ENCODE measurements at places on chromosomes 5 and 9.
A peak's percentile ranks its signal among the peaks of the same experiment; 100 is the strongest.

GRCh38 chr5:13859270-13860065, 85.0 kb downstream of the DNAH5 start:
- no peak for DNase-seq

GRCh38 chr5:123856766-123857165, 344.8 kb downstream of the CSNK1G3 start:
- DNase-seq, result no peak

GRCh38 chr5:4128994-4129393, 533.4 kb downstream of the IRX1 start:
- DNase-seq, result no peak

- DNase-seq, result no peak
Measured at GRCh38 chr5:59893429-59894227, at the start of gene PDE4D. TSS of gene PDE4D (minus strand) at chr5:59893726.

- no peak for DNase-seq
Measured at GRCh38 chr5:84279234-84279633, 105.4 kb downstream of the EDIL3 start.

GRCh38 chr5:126446498-126447224, 23.5 kb downstream of the GRAMD2B start:
- DNase-seq, result no peak

GRCh38 chr5:157533011-157533481, 42.5 kb downstream of the ADAM19 start:
- no peak for DNase-seq

DNA sequence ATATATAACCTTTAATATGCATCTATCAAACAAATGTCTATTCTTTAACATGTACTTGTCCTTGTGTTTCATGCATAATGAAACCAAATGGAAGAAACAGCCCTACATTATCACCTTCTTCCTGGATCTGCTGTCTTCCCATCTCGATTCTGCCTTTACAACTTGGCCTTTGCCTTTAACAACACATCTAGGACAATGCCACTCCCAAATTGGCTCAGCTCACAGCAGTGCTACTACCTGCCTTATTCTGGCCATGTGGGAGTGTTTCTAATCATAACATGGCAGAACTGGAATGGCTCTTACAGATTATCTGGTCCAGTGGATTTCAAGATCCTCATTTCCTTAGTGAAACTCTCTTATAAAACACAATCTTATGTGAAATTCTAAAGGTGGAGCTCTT, 176.5 kb downstream of the CARTPT start:
- DNase-seq, result no peak

DNA sequence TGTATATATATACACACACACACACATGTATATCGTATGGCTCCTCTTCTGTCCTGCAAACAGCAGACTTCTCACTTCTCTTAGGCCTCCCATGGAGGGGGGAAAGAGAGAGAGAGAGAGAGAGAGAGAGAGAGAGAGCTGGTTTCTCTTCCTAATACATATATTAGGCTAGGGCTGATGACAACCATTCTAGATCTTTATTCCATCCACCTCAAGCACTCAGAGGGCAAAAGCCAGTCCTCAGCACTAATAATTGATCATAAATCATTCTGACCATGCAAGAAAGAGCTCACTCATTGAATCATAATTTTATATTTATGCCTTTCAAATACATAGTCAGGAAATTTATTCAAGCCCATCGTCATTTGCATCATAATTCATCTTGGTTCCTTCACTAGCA, 47.0 kb downstream of the CFAP90 start:
- DNase-seq, result no peak

- peak; percentile 44 for DNase-seq
Measured at GRCh38 chr9:120755810-120756434, 37.3 kb downstream of the FBXW2 start.

GRCh38 chr9:22237497-22238363, 208.9 kb upstream of the DMRTA1 start:
- DNase-seq, result no peak

GRCh38 chr5:135229122-135229521, 169.9 kb downstream of the MACROH2A1 start:
- no peak for DNase-seq

DNA sequence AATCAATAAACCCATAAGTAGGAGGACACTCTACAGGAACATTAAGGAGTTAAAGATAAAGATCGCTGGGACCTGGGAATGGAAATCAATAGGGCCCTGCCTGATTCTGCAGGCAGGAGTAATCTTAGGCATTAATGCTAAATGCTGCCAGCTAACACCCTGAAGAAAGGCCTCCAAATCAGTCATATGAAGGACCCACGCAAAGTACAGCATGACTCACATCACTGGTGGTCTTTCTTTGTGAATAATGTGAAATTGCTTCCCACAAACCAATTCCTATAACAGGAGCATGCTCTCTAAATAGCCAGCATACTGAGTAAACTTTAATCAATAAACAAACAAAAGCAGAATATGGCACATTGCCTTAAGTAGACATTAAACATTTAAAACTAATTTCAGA, 172.3 kb downstream of the SEMA5A start:
- no peak for DNase-seq

- no peak for DNase-seq
Measured at GRCh38 chr9:74205056-74205455, 292.1 kb upstream of the RORB start.

DNA sequence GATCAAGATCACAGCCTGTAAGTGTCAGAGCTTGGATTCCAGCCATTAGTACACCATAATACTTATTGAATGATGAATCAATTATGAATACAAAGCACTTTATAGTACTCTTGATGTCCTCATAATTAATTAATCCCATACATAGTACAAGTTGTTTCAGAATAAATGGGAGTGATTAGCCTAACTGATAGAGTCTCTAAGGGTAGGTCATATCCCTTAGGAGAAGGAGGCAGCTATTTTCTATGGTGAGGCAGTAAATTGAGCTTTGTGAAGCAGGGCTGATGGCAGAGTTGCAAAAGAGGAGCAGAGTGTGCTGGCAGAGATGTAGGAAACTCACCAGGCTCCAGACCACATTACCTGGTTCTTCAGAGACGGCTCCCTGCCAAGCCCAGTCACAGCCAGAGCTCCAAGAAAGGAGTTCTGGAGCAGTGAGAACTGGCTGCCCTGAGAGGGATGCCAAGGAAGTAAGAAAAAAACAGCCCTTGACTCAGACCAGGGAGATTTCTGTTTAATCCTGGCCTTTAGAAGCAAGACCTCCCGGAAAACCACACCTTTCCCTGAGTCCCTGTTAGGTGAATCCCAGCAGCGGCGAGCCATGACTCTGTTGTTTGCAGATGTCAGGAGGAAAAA, 112.9 kb downstream of the SH3TC2 start:
- DNase-seq, result no peak

DNA sequence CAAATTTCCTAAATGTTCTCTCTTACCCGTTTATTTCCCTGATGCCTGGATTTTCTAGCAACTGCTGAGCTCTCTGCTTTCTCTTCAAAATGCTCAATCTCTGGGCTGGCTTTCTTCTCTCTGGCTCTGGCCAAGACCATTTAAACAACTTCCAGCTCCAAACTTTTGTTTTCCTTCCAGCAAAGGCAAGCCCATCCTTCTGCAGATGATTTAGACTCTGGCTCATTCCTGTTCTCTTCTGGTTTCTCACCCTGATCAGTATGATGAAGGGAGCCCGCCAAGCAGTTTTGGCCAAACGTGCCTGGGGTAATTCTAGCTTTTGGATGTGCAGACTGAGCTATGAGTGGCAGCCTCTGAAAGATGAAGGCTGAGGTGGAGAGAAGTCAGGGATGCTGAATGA, 78.1 kb downstream of the HSPA4 start:
- no peak for DNase-seq

DNA sequence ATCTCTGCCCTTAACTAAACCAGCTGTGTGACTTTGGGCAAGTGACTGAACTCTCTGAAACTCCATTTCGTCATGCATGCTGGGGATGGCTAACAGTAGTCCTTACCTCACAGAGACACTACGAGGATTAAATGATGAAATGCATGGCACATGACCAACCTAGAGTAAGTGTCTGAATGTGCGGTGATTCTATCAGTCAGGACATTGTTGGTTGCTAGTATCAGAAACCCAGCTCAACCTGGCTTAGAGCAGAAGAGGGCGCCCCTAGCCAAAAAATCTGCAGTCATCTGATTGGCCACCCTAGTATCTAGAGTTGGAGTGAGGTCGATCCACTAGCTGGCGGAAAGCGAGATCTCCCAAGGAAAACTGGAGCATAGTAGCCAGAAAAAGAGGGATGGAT, 25.2 kb downstream of the NEURL1B start:
- DNase-seq, result no peak

DNA sequence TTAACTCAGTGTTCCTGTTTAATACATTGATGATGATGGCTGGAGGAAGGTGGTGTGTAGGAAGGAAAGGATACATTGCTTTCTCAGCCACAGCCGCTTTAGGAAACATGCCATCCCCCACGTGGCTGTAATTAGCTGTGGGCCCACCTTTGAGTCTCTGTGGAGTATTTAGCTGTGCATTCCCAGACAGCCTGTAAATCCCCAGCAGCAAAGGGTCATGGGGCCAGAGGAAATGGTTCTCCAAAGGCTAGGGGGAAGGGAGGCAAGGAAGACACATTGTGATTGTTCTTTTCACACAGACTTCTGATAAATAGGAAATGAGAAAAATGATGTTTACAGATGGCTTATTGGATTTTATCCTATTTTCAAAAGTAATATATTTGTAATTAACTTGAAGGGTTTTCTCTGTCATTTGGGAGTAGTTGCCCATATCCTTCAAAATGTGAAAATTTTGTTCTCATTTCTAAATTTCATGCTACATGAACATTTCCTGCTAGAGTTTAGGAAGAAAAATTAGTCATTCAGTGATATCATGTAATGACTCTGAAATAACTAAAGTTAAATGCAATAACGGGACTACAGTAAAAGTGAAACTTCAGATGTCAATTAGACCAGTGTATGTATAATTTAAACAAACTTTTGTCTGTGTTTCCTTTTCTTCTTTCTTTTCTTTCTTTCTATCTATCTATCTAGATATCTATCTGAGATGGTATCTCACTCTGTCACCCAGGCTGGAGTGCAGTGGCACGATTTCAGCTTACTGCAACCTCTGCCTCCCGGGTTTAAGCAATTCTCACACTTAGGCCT, 24.3 kb upstream of the F2R start:
- DNase-seq, result no peak

GRCh38 chr9:4182831-4183230, 117.0 kb downstream of the GLIS3 start:
- no peak for DNase-seq

GRCh38 chr5:33319841-33320240, 120.9 kb upstream of the TARS1 start:
- DNase-seq, result no peak

GRCh38 chr9:124877021-124877782, 15.3 kb downstream of the ARPC5L start:
- no peak for DNase-seq

- DNase-seq, result no peak
Measured at GRCh38 chr5:51559339-51559738, 176.1 kb downstream of the ISL1 start.

- DNase-seq, result no peak
Measured at GRCh38 chr9:972501-973294, 3.8 kb upstream of the DMRT3 start.

DNA sequence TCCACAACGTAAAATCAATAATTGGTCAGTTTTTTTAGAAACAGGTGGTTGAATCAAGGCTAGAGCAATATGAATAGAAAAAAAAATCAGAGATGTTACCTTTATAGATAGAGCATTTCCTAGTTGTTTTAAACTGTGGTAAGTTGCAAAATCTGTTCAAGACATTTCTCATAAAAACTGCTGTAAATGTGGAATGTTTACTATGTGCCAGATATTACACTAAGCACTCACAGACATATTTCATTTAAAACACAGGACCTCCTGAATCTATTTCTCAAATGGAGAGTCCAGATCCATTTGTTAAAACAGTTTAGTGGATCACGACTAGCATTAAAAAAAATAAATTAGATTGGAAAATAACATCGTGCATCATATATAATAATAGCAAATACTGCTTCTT, 570.0 kb upstream of the ZNF608 start:
- no peak for DNase-seq

GRCh38 chr5:132429463-132430440, 60.2 kb downstream of the SLC22A5 start:
- no peak for DNase-seq

DNA sequence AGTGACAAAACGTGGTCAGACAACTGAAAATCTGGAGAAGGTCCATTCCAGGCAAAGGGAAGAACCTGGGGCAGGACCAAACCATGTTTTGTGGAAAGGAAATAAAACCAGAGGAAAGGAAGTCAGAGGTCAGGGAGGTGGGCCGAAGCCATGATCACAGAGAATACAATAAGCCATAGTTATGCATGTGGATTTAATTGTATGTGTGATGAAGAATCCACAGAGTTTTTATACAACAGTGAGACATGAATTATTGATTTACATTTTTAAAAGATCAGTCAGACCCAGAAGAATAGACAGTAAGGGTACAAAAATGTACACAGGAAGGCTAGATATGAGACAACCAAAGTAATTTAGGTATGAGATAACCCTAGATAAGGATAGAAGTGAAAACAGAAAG, 20.8 kb downstream of the TTC33 start:
- DNase-seq, result no peak

DNA sequence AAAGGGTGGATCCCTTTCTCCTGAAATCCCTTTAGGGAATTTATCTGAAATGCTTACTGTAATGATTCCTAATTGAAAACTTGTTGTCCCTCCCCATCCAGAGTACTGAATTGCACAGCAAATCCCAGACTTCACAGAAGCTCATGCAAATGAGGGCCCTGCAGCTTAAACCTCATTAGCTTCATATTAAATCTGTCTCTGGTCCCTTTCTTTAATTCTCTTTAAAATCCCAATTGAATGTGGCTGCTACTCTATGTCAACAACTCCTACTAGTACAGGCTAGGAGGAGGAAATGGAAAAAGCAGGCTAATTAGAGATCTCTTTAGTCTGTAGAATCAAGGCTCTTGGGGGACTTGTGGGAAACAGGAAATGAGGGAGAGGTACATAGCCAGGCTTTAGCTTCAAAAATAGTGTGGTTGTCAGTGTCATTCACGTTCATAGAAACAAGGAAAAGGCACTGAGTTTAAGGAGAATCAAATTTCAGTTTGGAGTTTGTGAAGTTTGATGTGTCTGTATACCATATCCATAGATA, 191.3 kb upstream of the PRDM9 start:
- no peak for DNase-seq

DNA sequence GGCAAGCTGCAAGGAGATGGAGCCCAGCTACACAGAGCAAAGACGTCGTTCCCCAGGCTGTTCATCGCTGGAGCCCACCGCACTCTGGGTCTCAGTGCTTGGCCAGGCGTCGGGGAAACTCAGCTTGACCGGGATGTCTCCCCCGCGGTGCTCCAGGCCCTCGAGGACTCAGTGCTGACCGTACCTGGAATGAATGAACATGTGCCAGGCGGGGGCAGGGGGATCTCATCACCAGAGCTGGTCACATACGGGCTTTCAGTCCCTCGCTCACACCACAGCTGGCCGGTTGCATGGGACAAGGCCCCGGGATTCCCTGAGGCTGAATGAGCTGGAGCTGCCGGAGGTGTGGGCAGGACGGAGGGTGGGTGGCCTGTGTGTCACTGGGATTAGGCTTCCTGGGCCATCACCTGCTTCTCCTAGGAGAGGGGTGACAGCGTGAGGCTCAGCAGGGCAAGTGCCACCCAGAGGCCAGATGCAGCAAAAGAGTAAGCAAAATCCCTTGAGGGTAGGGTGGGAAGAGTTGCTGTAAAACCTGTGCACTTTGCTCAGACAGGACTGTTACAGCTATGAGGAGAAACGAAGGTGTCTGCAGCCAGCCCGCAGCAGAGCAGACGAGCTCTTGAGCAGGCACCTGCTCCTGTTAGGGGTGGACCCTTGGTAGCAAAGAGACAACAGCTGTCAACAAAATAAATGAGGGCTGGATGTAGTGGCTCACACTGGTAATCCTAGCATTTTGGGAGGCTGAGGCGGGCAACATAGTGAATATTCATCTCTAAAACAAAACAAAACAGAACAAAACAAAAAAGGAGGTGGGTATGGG, 70.7 kb upstream of the RAPGEF1 start:
- DNase-seq, result no peak
